Fibroblast of villous mesenchyme (primary cell): ENCODE measurements at places on chromosomes 7 and 10. TPM values are rescaled to one million over a fixed set of nuclear protein-coding genes. Genes with fewer than 3 reads are reported as not detected.
A peak's percentile ranks its signal among the peaks of the same experiment; 100 is the strongest.

GRCh38 chr7:82109288-82109687 lies 334.3 kb downstream of the CACNA2D1 start:
- DNase-seq, result peak; percentile 18

- no peak for DNase-seq
Measured at GRCh38 chr7:13894954-13895353, 94.5 kb downstream of the ETV1 start.

DNA sequence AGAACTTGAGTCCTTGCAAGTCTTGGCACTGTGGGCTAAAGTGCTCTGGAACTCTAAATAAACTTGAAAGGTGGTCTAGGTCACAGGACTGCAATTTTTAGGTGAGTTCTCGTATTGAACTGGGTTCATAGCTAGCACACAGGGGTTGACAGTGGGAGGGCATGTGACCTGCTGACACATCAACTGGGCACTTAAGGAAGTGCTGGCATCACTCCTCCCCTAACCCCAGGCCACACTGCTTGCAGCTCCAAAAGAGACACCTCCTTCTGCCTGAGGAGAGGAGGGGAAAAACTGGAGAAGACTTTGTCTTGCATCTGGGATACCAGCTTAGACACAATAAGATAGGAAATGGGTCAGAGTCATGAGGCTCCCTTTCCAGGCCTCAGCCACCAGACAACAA lies 38.0 kb upstream of the AASS start:
- no peak for DNase-seq

GRCh38 chr10:87092861-87093631 lies 1.6 kb downstream of the GLUD1 start:
- peak; percentile 74 for DNase-seq

GRCh38 chr7:138493535-138493934 lies 33.5 kb downstream of the TRIM24 start:
- no peak for DNase-seq

- DNase-seq, result peak; percentile 51
Measured at GRCh38 chr7:48035967-48036478, 680 bp downstream of the C7orf57 start.

GRCh38 chr10:31838065-31838464 lies 90.6 kb downstream of the ARHGAP12 start:
- no peak for DNase-seq

DNA sequence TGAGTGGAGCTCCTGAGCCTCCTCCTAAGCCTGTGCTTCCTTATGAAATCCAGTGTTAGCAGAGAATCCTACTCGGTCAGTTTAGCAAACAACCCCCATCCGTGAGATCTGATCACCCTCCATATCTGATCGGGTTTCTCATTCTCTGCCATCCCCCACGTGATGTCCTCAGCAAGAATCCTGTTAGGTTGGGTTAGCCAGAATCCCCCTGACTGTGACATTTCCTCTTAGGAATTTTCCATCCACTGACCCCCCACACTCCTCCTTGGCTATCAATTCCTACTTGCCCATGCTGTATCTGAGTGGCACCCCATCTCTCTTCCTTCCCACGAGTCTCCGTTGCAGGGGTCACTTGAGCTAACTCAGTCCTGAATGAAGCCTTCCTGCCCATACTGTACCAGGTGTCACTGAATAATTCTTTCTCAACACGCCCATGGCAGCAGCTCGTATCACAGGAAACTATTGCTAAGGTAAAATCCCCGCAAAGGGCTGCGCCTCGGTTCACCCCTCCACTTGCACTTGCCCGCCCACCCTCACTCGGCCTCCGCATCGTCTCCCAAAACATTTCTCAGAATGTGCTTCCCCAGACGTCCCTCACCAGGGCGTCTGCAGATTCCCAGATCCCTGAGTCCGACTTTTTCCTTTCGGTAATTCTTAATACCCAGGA lies 44.1 kb downstream of the MYOF start:
- peak; percentile 68 for DNase-seq

- DNase-seq, result no peak
Measured at GRCh38 chr7:100902638-100903037, 7.0 kb upstream of the ACHE start.

DNA sequence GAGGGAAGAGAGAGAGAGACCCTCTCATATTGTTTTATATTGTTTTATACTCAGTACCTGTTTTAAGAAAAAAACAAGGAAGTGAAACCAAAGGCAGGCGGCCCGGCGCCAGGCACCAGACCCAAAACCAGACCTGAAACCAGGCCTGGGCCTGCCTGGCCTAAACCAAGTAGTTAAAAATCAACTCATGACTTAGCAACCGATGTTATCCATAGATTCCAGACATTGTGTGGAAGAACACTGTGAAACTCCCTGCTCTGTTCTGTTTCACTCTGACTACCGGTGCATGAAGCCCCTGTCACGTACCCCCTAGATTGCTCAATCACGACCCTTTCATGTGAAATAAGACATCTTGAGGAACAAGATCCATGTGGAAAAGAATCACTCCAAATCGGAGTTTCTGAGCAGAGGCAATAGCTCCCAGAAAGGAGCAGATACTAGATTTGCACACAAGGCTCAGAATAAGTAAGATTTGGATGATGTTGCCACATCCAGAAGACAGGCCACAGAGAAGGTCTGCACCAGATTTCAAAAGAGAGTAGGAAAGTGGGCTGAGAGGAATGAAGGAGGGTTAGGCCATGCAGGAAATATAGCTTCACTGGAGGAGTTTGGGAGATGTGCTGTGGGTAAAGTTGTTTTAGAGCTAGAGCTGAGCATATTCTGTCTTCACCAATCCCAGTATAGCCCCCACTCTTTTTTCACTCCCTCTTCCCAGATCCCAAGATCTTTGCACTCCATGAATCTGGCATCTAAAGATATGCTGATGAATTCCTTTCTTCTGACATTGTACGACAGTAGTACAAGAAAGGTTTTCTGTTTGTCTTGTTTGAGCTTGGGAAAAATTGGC lies 8.8 kb upstream of the ZNF248 start:
- DNase-seq, result no peak

- no peak for DNase-seq
Measured at GRCh38 chr7:117728890-117729624, 144.2 kb downstream of the CTTNBP2 start.

GRCh38 chr7:19522486-19522885 lies 186.4 kb downstream of the POLR1F start:
- peak; percentile 89 for DNase-seq

PLXDC2 gene
- 12.6 and 19.0 TPM in 2 replicates for total RNA-seq

CRTAC1 gene
- not detected in 2 replicates for total RNA-seq

STOX1 gene
- total RNA-seq, result under 0.01 TPM in 2 replicates

NACAD gene
- 2.6 and 3.9 TPM in 2 replicates for total RNA-seq
